ENCODE measurements at places on chromosomes 1 and 21.

- no peak for DNase-seq
Measured at GRCh38 chr1:209586221-209586740, 2.8 kb downstream of the CAMK1G start.

- no peak for DNase-seq
Measured at GRCh38 chr1:188463919-188464318, 1635.2 kb downstream of the PLA2G4A start.

- DNase-seq, result peak; percentile 82
Measured at GRCh38 chr1:51296383-51297357, 33.7 kb downstream of the TTC39A start.

DNA sequence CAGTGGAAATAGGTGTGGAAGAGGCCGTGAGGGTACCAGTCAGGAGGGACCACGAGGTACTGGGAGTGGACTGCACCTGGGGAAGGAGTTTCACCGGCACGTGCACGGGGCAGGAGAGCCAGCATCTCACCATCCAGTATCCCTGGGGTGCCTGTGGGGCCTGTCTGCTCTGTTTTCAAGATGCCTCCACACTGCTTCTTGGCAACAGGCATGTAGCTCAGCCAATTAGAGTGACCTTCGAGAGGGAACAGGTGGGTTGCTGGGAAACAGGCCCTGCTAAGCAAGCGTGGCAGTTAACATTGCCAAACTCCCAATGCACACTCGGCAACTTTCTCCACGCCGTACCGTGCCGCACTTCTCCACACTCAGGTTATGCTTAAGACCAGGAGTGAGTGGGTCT, 17.7 kb downstream of the KCNC4 start:
- DNase-seq, result no peak

DNA sequence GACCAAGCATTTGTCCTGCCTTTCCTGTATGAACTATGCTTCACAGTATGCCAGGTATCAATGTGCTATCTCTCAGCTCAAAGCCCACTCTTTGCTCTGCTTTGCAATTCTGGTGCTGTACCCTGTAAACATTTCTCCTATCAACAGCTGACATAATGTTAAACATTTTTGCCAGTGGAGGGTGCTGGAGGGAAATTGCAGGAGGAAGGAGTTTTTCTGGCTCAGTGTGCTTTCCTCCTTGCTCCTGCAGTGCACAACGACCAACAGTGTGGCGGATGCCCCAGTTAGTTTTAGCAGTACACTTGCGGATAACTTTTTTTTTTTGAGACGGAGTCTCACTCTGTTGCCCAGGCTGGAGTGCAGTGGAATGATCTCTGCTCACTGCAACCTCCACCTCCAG, 67.1 kb upstream of the PTGFRN start:
- DNase-seq, result no peak

GRCh38 chr1:234841710-234842231, 231.8 kb upstream of the IRF2BP2 start:
- no peak for DNase-seq

All from GM12892 (cell line).